ENCODE measurements at places on chromosomes 2 and 18. TPM values are rescaled to one million over a fixed set of nuclear protein-coding genes. Genes with fewer than 3 reads are reported as not detected.

The SPEG gene
- polyA plus RNA-seq = 13.0 TPM

The CFAP65 gene
- polyA plus RNA-seq = 0.22 TPM

The CROCC2 gene
- polyA plus RNA-seq = not detected

The SLC14A1 gene
- polyA plus RNA-seq = not detected

The GPR17 gene
- polyA plus RNA-seq = not detected

The PROKR1 gene
- polyA plus RNA-seq = not detected

The SPATA3 gene
- polyA plus RNA-seq = not detected

The DUSP11 gene
- polyA plus RNA-seq = 26.2 TPM

The DHRS9 gene
- 0.25 TPM for polyA plus RNA-seq

The MALL gene
- 115 TPM for polyA plus RNA-seq

The TANC1 gene
- 8.1 TPM for polyA plus RNA-seq

The COL4A4 gene
- polyA plus RNA-seq = 1.7 TPM

The EVA1A gene
- 13.5 TPM for polyA plus RNA-seq

The L3MBTL4 gene
- polyA plus RNA-seq = 0.03 TPM

The SP110 gene
- polyA plus RNA-seq = 5.3 TPM

The TXNDC9 gene
- 36.7 TPM for polyA plus RNA-seq

Data from A549 (cell line).